ENCODE measurements at places on chromosomes 3 and 15.
A peak's percentile ranks its signal among the peaks of the same experiment; 100 is the strongest.

DNA sequence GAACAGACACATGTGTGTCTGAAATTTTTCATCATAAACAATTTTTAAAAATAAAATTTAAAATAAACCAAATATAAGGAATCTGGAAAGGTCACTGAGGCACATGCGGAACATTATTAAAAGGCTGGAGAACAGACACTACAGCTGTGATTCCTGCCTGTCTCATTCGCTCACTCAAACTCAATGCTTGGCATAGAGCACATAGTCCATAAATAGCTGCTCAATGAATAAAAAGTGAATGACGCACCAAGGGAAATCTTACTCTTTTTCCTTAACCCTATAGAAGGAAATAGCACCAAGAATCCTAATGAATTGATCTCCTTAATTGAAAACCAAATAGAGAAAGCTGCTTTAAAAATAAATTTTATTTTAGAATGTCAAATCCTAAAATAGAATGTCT is 98.4 kb downstream of the FSIP1 start:
- DNase-seq: no peak

GRCh38 chr15:45645026-45645980 is 10.5 kb downstream of the SQOR start:
- no peak for DNase-seq

DNA sequence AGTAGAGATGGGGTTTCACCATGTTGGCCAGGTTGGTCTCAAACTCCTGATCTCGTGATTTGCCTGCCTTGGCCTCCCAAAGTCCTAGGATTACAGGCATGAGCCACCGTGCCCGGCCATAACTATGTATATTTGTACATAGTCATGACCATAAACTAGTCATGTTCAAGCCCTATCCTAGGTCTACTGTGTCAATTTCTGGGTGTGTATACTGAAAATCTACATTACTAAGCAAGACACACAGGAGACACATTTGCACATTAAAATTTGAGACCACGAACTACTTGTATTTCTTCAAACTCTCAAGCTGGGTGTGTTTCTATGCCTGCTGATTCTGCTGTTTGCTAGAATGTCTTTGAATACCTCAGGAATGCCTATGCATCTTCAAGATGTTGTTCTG is 451.3 kb upstream of the MCTP2 start:
- DNase-seq: no peak

DNA sequence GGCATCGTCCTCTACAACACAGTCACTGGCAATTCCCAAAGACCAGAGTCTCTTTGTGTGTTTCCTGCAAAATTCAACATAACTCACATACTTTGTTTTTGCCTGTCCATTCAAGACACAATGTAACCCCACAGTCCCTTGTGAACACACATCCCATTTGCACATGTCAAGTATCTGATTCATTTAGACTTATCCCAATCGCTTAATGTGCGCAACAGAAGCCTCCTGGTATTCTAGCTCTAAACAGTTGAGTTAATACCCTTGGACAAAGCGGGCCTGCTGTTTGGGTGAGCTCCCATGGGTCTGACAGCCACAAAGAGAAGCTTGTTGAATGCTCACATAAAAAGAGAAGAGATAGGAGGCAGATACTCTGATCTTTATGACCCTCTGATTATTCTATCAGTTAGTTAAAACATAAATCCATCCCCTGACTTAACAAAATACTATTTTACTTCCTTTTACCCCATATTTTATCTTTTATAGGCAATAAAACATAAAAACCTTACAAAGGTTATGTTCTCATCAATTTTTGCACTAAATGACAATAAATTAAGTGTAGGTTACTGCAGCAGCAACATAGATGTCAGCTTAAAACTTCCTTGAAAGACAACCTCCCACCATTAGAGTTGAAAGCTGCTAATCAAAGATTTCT is 79.4 kb downstream of the ANXA2 start:
- DNase-seq: no peak

- DNase-seq: no peak
Observed at GRCh38 chr3:59121346-59122144, 71.7 kb upstream of the CFAP20DC start.

DNA sequence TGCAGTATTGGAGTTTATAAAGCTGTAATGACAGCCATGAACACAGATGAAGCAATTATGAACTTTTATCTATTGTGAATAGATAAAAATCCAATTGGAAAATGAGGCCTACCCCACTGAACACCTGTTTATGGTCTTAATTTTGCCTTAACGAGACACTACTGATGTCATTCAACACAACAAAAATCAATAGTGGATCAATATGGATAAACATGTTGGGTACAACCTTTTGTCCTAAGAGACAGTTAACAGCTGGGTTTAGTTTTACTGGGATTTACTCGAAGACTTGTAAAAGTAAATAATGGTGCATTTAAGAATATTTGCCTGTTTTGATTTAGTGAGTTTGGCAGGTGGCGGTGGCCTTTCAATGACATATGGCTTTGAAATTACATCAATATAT is 217.8 kb downstream of the NR1D2 start:
- DNase-seq: no peak

- DNase-seq: no peak
Observed at GRCh38 chr3:172104471-172105072, 65.2 kb downstream of the FNDC3B start.

DNA sequence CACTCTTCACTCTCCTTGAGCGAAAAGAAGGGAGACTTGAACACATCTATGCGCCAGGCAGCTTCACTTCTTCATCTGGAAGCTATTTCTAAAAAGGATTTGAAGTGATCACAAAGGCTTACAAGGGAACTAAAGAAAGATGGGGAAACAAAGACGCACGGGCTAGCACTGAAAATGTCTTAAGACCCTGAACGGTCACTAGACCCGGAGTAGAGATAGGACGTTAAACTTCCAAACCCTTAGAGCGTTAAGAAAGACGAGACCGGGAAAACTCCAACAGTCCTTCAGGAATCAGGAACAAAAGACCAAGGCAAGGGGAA is 47.5 kb upstream of the EPHB3 start:
- no peak for DNase-seq

GRCh38 chr3:76403556-76403955 is 618.2 kb upstream of the ZNF717 start:
- DNase-seq: no peak

GRCh38 chr3:16908896-16909295 is 24.1 kb downstream of the PLCL2 start:
- DNase-seq: no peak

- DNase-seq: no peak
Observed at GRCh38 chr15:74208496-74208895, 5.9 kb upstream of the STRA6 start.

GRCh38 chr3:167870759-167871158 is 135.2 kb downstream of the SERPINI1 start:
- DNase-seq: no peak

GRCh38 chr3:105353485-105354161 is 13.1 kb upstream of the ALCAM start:
- no peak for DNase-seq

- no peak for DNase-seq
Observed at GRCh38 chr15:50888054-50888453, 20.4 kb upstream of the AP4E1 start.

DNA sequence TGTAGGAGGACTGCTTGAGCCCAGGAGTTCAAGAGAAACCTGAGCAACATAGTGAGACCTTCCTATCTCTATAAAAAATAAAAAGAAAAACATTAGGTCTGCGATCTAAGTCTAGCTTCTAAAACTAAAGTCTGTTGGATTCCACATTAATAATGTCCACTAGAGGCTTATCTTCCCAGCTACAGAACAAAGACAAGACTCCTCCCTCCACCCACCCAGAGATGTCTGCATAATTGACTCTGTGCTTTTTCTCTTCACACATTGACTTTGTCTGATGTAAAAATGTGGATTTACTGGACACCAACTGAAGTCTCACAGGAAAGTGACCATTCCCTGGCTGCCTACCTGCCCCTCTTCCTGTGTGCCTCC is 91.8 kb downstream of the ATP10A start:
- DNase-seq: no peak

DNA sequence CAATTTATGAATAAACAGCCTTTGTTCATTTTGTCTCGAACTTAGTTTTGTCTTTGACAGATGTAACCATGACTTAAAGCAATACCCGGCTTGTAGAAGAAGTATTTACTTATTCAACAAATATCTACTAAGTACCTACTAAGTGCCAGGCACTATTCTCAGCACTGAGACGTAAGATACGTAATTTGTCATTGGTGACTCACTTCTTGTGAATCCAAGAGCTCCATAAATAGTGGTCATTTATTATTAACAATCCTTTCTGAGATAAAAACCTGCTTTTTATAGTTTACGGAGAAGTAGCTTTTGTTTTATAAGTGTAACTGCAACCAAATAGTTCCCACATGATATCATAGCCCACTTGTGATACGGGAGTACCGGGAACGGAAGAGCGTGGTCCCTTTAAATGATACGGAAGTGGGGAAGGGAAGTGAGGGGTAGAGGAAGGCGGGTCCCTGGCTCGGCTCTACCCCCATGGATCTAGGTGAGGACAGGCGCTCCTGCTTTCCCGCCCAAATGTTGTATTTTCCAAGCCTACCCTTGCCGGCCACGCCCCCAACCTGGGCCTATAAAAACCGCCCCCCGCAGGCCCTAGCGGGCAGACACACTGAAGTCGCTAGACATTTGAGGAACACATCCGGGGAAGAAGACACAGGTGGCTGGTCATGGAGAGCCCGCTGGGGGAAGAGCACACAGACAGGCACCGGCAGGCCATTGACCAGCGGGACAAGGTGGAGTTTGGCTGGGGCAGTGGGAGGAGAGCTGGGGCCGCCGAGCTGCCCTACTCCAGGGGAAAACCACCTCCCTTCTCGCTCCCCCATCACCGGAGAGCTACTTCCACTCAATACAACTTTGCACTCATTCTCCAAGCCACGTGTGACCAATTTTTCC is at the start of gene SAMMSON:
Gene SAMMSON (plus strand): TSS at position 594 of the 888 bp plus-strand sequence.
- DNase-seq: peak; percentile 55
